ENCODE measurements at places on chromosomes 7 and 10.

DNA sequence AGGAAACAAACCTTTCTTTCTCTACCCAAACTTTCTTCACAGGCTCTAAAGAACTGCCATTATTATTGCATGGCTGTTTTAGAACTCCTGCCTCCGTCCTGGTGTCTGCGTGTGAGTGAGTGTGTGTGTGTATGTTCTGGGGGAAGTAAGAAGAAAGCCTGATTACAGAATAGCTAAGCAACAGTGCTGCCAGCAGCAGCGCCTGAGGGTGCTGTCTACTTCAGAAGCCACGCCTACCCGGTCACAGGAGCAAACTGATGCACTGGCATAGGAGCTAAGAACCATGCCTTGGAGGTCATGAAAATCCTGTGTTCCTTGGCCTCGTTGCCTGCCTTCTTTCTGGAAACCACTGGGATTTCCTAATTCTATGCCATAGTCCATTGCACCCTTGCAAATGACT lies 25.2 kb downstream of the LIPK start:
- DNase-seq, result no peak

GRCh38 chr7:138276891-138277290 lies 183.2 kb upstream of the TRIM24 start:
- DNase-seq, result no peak

GRCh38 chr10:47418321-47418720 lies 34.2 kb upstream of the ZNF488 start:
- DNase-seq, result no peak

- DNase-seq, result no peak
Measured at GRCh38 chr7:96708872-96709271, 774 bp downstream of the SEM1 start.

DNA sequence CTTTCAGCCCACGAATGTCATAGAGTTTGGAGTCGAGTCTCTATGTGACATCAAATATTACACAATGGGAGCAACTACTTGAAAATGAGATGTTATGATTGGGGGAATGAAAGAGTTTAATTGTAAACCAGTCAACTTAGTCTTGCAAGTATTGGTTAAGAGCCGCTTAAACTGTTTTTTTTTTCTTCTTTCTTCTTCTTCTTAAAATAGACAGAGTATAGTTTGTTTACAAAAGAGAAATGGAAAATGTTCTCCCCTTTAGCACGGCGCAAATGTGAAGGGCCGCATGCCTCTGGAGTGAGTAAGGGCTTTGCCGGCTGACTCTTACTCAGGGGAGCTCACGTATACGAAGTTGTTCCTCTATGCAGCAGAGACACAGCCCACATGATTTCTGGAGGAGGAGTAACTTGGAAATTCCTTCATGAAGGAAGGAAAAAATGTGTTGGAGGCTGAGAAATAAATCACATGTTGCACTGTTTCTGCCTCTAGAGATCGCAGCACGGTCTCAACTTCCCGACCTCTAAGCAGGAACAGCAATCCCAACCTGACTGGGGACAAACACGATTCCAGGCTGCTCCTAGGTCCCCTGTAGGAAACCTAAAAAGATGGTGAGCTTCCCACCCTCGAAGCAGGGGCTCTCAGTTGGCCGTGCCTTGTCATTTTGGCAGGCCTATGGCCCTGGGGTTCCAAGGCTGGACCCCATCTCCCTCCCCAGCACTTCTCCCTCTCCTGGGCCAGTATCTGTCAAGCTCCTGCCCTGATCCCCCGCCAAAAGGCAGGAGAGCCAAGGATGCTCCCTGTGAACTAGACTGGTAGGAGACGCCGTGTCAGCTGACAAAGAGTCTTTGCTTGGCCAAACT lies 44.8 kb downstream of the MYOF start:
- no peak for DNase-seq

GRCh38 chr10:44950326-44951225 lies 9.0 kb upstream of the RASSF4 start:
- no peak for DNase-seq

DNA sequence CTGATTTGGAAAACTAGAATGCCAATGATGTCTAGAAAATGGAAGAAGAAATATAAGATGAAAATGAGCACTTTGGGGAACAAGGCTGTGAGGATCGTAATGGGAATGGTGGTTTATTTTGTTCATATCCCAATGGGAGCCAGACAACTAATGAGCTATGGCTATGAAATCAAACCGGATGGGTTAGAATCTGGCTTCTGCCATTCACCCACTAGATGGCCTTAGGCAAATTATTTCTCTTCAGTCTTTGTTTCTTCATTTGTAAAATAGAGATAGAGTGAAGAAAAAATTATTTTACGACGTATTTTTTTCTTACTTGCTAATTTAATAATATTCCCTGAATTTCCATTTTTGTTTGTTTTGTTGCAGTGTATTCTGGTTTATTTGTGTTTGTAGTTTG lies 572.1 kb upstream of the IGFBP3 start:
- DNase-seq, result no peak

GRCh38 chr10:131773370-131774343 lies 127.2 kb upstream of the PPP2R2D start:
- no peak for DNase-seq

- no peak for DNase-seq
Measured at GRCh38 chr7:129855234-129855673, 97.5 kb downstream of the UBE2H start.

- no peak for DNase-seq
Measured at GRCh38 chr10:105743343-105744056, 1102.4 kb downstream of the SORCS3 start.

- no peak for DNase-seq
Measured at GRCh38 chr10:76150876-76151288, 719.5 kb downstream of the LRMDA start.

DNA sequence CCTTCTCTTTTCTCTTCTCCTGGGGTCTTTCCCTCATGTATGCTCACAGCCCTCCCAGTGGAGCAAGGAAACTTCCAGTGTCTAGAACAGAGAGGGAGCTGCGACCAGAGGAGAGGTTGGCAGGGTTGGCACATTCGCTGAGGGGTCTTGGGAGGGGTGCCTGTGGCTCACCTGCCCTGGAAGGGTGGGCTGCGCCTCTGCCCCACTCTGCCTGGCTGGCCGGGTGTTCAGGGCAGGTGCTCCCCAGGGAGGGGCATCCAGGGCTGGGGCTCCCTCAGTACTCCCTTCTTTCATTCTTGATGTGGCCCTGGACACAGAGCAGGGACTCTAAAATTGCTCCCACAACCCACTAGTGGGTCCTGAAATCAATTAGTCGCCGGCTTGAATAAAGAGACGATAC lies 16.9 kb downstream of the SHH start:
- DNase-seq, result no peak

GRCh38 chr7:13111230-13111629 lies 423.8 kb downstream of the ARL4A start:
- no peak for DNase-seq

- DNase-seq, result no peak
Measured at GRCh38 chr7:75559355-75559975, 67.3 kb downstream of the SPDYE5 start.

DNA sequence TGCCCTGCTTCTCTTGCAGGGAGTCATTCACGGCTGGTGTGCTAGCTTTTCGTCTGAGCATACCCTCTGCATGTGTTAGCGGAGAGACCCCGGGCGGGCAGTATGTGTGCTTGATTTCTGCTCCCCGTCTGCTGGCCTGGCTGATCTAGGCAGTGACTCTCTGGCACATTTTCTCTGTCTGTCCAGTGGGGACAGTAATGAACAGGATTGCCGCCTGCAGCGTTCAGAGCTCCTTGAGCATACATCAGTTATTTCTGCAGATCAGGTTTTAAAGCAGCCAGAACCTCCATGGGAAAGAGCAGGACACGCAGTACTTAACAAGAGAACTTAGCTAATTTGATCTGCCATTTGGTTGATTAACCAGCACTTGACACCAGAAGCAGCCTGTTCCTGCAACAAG lies 242.5 kb downstream of the CELF2 start:
- no peak for DNase-seq

DNA sequence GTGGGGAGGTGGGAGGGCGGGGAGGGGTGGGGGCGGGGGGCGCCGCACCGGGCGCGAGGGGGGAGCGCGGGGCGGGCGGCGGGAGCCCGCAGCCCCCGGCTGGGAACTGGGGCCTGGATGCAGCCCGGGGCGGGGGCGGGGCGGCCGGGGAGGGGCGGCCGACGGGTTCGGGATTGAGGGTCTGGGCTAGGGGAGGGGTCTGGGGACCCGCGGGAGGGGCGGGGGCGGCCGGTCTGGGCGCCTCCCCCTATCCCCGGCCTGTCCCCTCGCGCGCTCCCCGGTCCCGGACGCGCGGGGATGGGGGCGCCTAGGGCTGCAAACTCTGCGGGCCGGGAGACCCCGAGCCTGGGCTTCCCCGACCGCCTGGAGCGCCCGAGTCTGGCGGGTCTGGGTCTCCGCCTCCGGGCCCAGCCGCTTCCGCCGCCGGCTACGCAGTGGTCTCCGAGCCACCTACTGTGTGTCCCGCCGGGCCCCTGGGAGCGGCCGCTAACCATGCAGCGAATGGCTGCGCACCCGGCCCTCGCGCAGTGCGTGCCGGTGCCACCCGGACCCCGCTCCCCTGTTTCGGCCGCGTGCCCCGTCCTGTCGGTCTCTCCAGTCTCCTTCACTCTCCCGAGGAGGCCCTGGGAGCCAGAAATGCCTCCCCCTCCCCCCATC lies 375 bp upstream of the FGF8 start:
- no peak for DNase-seq

DNA sequence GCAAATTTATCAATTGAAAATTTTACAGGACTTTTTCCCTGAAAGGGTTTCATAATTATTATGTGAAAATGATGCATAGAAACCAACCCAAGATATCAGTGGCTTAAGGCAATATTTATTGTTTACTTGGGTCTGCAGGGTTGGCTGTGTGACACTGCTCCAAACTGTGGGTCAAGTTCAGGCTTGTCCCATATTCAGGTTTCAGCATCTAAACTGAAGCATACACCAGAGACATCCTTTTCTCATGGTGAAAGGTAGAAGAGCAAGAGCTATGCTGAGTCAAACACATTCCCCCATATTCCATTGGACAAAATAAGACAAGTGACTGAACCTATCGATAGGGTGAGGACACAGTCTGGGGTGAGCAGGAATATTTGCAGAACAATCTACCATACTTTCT lies 110.9 kb downstream of the MAPK8 start:
- DNase-seq, result no peak

DNA sequence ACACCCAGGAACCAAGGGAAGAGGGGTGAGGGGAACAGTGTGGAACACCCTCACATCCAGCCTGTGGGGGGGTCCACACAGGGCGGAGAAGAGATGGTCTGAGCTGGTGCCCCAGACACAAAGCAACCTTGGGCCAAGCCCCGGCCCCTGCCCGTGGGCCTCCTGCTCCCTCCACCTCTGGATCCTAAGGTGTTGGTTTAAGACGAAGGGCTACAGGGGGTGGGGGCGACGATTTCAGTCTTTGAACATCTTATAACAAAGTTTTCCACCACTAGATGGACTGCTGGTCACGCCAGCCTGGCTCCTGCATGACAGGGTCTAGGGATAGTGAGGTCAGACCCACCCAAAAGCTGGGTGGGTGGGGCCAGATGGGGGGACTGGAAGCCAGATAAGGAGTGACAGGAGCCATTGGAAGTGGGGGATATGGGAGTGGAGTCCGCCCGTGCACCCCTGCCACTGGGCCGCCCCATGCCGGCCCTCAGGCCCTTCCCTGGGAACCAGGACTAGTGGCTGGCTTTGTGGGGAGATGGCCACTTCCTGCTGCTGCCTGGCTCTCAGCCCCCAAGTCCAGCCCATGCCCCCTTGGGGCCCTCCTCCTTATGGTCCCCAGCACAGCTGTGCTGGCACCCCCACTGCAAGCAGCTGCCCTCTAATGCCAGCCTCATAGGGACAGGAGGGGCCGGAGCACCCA lies 98.4 kb downstream of the RGS10 start:
- no peak for DNase-seq

DNA sequence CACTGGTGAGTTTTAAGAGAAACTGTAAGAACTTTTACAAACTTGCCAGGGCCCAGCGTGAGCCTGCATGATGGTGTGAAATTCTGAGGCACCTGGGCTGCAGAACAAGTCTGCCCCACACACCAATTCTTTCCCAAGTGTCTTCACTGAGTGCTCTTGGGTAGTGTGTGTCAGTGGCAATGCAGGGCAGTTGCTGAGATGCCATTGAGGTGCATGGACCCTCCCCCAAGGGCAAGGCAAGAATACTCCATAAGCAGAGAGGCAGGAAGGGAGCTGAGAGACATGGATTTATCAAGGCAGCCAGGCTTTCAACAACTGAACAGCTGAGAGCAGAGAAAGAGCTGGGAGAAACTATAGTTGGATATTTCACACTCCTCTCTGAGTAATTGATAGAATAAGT lies 801.2 kb downstream of the GRID1 start:
- no peak for DNase-seq

Measured in stimulated activated CD4-positive, alpha-beta T cell treated with anti-CD3 and anti-CD28 coated beads, Interleukin-2, amount 100 ng/mL, for 48 hours (primary cell).